ENCODE measurements at places on chromosomes 1 and 21.

- no peak for DNase-seq
These were observed 20.0 kb upstream of the KLHDC8A start for GRCh38 chr1:205376739-205377138.

DNA sequence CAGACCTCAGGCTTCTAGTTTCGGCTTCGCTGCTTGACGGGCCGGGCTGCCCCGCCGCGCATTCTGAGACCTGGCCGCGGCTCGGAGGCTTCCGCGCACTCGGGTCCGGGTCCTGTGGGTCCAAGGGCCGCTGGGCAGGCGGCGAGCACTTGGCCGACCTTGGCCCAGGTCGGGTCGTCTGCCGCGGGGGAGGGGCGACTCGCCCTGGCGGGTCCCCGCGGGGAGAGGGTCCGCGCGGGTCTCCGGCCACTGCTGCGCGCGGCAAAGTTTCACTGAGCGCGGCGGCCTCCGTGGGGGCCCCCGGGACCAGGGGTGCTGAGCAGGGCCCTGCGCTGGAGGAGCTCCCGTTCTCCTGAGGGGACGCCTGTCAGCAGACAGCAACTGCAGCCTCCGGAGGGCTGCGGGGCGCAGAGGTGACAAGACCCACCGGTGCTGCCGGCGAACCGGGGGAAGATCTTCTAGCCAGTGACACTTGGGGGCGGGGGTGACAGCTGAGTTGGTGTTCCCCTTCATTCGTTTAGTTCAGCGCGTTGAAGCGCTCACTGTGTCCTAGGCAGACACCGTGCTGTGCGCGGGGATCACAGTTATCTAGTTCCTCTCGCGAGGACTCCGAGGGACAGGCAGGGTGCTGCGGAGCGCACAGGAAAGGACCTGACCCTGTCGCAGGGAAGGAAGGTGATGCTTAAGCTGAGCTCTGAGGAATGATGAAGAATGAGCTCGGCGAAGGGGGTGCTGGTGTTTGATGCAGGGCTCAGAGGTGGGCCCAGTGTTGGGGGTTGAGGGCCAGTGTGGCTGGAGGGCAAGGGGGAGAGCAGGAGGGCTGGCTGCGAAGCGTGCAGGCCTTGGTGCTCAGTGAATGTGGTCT, 725 bp downstream of the MTFR1L start:
- peak; percentile 74 for DNase-seq

GRCh38 chr1:9726905-9727595, 75.5 kb downstream of the PIK3CD start:
- DNase-seq: no peak

DNA sequence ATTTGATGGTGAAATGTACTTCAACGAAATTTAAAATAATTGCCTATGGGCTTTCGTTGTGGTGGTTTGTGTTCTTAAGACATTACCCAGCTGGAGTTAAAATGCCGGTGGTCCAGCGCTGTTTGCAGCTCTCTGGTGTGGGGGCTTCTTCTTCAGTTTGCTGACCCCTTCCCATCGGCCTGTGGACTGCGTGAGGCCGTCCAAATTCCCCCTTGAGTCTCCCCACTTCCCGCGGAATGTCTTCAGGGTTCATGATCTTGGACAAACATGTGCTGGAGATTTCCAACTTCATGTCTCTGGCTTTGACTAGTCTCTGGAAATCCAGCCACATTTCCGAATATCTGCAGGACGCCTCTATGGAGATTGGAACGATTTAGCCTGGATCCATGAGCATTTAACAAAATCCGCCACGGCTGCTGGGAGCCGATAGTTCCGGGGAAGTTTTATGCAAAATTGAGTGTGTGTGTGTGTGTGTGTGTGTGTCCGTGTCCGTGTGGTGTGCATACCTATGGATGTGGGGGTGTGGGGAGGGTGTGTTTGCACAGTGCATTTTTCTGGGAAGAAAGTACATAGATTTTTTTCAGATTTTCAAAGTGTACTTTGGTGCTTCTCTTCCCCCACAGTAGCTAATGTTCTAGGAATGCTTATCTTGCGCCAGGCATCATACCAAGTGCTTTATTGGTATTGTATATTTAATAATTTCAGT, 117.2 kb downstream of the PCP4 start:
- no peak for DNase-seq

- DNase-seq: peak; percentile 13
These were observed 8.8 kb downstream of the GPATCH2 start for GRCh38 chr1:217622042-217622441.

DNA sequence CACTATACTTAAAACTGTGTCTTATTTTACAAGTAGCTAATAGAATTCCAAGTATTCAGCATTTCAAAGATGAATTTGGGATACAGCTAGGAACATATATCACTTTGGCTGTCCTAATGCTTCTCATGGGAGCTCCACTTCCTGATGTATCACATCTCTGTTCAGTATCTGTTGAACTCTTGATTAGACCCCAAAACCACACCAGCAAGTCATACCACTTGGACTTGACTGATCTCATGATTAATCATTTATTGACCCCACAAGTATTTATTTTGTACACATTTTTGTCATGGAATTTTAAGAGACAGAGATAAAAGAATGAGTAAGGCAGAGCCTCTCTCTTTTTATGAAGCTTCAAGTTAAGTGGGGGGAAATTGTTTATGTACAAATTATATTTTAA, 30.0 kb downstream of the TMPRSS15 start:
- no peak for DNase-seq

DNA sequence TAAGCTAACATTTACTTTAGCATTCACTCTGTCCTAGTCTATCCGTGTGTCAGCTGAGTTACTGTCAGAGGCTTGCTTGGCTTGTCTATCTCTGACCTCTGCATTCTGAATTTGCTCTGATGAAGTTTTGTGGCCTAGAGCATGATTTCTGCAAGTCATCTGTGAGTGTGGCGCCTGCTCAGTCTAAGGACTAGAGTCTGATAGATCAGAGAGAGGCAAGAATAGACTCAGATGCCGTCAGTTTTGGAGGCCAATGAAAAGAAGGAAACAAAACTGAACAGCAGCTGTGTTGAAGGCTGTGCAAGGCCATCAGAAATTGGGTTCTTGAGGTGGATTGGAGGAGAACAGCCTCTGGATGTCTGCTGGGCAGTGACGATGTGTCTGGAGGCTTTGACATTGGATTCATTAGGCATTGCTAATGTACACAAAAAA, 573.1 kb downstream of the USP25 start:
- DNase-seq: no peak

DNA sequence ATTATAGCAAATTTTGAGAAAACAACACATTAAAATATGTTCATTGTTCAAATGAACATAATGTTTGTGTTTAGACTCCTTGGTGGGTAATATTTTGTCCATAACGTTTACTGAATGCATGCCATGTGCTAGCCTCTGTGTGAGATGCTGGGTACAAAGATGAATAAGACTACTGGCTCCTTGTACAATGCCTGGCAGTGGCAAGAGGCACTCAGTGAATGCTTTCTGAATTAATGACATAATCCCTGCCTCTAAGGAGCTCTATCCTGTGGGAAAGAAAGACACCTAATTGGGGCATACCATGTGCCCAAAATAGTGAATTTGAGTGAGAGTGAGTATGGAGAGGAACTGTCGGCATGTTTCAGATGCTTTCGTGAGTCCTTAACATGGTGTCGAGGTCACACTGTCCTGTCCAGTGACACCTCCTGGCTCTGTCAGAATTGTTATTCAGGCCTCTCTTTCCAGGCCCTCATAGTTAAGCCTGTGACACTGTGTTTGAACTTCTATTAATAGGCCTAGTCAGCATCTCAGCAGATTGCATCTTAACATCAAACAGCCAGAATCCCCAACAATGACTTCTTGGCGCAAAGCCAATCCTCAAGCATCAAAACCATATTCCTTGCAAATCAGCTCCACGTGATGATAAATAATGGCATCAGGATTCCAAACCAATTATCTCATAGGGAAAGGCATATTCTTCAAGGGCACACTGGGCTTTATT, 32.8 kb upstream of the S1PR1 start:
- DNase-seq: no peak

DNA sequence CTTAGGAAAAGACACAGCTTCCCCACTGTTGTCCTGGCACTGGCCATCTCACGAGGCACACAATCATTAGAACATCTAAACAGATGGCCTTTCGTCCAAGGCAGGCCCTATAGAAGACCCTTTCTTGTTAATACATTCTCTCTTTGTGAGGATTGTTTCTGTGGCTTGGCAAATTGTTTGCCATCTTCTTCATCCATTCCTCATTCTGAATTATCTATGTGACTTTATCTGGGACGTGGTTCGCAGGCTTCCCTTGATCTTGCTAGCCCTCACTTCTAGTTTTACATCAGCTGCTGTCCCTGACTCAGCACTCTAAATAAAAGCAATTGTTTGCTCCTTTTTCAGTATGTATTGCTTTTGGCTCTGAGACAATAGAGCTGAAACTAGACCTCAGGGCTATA, 101.1 kb upstream of the ZC3H11B start:
- DNase-seq: no peak

Measured in activated CD4-positive, alpha-beta T cell treated with anti-CD3 and anti-CD28 coated beads, Interleukin-2, Interleukin-6, amounts not matched to agents 100 ng/mL and 50 ng/mL, durations not matched to agents 16 hours and 8 hours (primary cell).